ENCODE measurements at places on chromosomes 6 and 20. TPM values are rescaled to one million over a fixed set of nuclear protein-coding genes. Genes with fewer than 3 reads are reported as not detected.

Gene RFX6
- not detected for total RNA-seq

Gene GNMT
- 0.54 TPM for total RNA-seq

Gene ZNF311
- 5.1 TPM for total RNA-seq

Gene HRH3
- 13.7 TPM for total RNA-seq

Gene SLC17A2
- total RNA-seq: not detected

Gene CCM2L
- total RNA-seq: 6.3 TPM

Gene TFAP2D
- not detected for total RNA-seq

Gene PAK5
- 6.8 TPM for total RNA-seq

Gene HDGFL1
- not detected for total RNA-seq

Gene PCSK2
- total RNA-seq: 28.7 TPM

Gene RAB44
- not detected for total RNA-seq

Gene FRK
- 0.37 TPM for total RNA-seq

Gene SULF2
- total RNA-seq: 97.8 TPM

DNA sequence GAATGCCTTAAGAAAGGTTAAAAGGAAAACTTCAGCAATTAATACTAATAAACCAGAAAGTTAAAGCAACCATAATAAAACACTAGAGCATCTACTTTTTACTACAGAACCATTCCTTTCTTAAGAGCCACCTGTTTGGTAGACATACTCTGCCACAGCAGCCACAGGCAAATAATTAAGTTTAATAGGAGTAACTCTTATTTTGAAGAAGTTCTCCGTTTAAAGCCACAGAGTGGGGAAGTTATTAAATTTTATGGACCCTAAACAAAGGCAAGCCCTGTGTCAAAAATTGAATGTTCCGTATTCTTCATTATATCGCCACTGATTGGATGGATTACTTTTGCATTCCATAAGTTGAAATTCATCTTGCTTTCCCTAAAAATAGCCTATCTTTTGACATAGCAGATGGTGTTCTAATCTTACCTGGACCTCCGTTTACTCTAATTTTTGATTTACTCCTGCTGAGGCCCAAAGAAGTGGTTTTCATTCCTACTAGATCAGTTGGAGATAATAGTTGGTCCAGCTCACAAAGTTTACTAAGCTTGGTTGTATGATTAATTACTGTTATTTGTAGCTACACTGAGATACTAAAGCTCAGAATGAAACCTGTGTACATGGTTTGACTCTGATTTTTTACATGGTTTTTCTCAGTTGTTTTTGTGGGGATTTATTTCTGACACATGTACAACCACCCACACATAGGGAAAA is 140.4 kb upstream of the SUPT3H start:
- H3K27me3 ChIP-seq: no peaks in the 10 kb centered on the region
- H3K4me1 ChIP-seq: peaks cover 19% of the 10 kb centered on the region
- DNase-seq: no peak
- H3K36me3 ChIP-seq: no peaks in the 10 kb centered on the region
- H3K27ac ChIP-seq: no peak overlapping the region

- no peaks in the 10 kb centered on the region for H3K27me3 ChIP-seq
- no peak overlapping the region for H3K4me3 ChIP-seq
- DNase-seq: no peak
- no peak overlapping the region for H3K27ac ChIP-seq
These were observed 274.9 kb downstream of the UTRN start for GRCh38 chr6:144559865-144560593.

GRCh38 chr20:49297605-49298530 is 20.0 kb upstream of the ZNFX1 start:
- peaks cover 2% of the 10 kb centered on the region for H3K4me1 ChIP-seq
- peak overlapping the region; percentile 18 for H3K27ac ChIP-seq
- DNase-seq: no peak

DNA sequence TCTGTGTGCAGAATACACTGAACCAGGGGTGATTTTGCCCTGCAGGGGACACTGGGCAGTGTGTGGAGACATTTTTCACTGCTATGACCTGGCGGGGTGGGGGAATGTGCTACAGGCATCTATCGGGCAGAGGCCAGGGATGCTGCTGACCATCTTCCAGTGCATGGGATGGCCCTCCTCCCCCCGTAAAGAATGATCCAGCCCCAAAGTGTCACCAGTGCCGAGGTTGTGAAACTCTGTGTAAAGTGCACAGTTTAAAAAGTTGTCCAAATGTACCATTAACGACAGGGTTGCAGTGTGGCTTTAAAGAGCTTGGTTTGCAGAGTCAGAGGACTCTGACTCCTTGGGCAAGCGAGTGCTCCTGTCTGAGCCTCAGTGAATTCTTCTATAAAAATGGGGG is 72.1 kb downstream of the SULF2 start:
- H3K27me3 ChIP-seq: no peaks in the 10 kb centered on the region
- H3K4me3 ChIP-seq: no peak overlapping the region
- no peak for DNase-seq
- no peak overlapping the region for H3K27ac ChIP-seq

DNA sequence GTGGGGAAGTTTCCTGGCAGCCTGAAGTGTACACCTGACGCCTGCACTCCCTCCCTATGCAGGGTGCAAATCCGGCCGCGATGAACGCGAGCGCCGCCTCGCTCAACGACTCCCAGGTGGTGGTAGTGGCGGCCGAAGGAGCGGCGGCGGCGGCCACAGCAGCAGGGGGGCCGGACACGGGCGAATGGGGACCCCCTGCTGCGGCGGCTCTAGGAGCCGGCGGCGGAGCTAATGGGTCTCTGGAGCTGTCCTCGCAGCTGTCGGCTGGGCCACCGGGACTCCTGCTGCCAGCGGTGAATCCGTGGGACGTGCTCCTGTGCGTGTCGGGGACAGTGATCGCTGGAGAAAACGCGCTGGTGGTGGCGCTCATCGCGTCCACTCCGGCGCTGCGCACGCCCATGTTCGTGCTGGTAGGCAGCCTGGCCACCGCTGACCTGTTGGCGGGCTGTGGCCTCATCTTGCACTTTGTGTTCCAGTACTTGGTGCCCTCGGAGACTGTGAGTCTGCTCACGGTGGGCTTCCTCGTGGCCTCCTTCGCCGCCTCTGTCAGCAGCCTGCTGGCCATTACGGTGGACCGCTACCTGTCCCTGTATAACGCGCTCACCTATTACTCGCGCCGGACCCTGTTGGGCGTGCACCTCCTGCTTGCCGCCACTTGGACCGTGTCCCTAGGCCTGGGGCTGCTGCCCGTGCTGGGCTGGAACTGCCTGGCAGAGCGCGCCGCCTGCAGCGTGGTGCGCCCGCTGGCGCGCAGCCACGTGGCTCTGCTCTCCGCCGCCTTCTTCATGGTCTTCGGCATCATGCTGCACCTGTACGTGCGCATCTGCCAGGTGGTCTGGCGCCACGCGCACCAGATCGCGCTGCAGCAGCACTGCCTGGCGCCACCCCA is 1.2 kb downstream of the GPR6 start:
- no peaks in the 10 kb centered on the region for H3K36me3 ChIP-seq
- DNase-seq: peak; percentile 43
- peaks cover 6% of the 10 kb centered on the region for H3K27me3 ChIP-seq
- H3K4me3 ChIP-seq: peak overlapping the region; percentile 96
- H3K4me1 ChIP-seq: no peaks in the 10 kb centered on the region
- H3K27ac ChIP-seq: no peak overlapping the region

DNA sequence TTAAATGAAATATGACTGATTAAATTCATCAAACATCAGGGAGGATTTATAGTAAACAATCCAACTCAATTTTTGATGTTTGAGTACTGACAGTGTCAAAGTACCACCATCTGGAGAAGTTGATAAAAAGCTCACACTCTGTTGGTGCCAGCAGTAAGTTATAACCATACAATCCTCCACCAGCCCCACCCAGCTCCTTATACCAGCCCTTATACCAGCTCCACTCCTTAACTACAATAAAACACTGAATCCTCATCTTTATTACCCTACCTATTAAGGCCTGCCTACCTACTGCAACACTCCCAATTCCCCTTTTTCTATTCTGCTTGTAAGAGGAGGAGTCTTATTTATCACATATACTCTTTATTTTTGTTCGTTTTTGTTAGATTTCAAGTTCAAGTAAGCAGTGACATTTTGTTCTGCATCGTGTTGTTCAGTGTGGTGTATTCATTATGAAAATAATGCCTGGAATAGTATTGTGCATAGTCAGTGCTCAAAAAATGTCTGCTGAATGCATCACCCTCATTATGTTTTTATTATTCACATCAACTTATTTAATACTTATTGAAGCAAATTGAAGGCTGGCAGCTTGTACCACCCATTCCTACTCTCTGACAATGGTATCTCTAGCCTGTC is 954.7 kb upstream of the ADGRB3 start:
- no peak overlapping the region for H3K27ac ChIP-seq
- H3K4me1 ChIP-seq: no peaks in the 10 kb centered on the region
- no peak for DNase-seq
- no peak overlapping the region for H3K4me3 ChIP-seq

DNA sequence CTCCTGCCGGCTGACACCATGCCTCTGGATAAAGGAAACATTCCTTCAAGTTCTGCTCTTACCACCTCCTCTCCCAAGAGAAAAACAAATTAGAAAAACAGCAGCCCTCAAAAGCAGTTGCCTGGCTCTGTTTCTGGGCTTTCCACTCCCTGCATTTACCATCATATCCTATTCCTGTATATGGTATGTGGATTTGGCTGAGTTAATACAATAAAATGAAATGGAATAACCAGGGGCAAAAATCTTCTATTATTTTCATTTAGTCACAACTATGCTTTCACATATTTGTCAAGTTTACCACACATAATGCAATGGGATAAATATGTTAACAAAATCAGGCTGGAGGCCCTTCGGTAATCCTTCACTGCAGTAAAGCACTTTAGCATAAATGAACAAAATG is 34.3 kb downstream of the COL12A1 start:
- no peak for DNase-seq
- no peak overlapping the region for H3K27ac ChIP-seq
- no peaks in the 10 kb centered on the region for H3K36me3 ChIP-seq
- H3K27me3 ChIP-seq: no peaks in the 10 kb centered on the region
- H3K4me1 ChIP-seq: peaks cover 3% of the 10 kb centered on the region

DNA sequence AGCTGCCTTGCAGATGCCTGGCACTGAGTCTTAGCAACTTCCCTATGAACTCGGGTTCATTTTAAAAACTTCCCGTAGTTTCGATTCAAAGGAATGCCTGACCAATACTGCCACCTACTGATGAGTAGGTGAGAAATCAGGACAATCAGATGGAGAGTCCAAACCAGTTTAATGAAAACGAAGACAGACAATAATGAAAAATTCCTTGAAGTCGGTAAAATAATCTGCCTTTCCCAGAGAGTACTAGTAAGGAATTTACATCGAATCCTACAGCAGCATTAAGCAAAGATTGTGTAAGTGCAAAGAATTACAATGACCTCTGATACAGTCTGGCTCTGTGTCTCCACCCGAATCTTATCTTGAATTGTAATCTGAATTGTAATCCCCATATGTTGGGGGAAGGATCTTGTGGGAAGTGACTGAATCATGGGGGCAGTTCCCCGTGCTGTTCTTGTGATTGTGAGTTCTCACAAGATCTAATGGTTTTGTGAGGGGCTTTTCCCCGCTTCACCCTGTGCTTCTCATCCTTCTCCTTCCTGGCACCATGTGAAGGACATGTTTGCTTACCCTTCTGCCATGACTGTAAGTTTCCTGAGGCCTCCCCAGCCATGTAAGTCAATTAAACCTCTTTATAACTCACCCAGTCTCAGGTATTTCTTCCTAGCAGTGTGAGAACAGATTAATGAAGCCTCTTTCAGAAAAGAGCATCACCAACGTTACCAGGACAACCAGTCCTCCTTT is 134.4 kb downstream of the ARHGAP18 start:
- H3K36me3 ChIP-seq: no peaks in the 10 kb centered on the region
- H3K27ac ChIP-seq: no peak overlapping the region
- H3K27me3 ChIP-seq: no peaks in the 10 kb centered on the region
- no peaks in the 10 kb centered on the region for H3K4me1 ChIP-seq
- no peak overlapping the region for H3K4me3 ChIP-seq
- DNase-seq: no peak

- H3K27me3 ChIP-seq: peaks cover 4% of the 10 kb centered on the region
- no peak for DNase-seq
- peaks cover 13% of the 10 kb centered on the region for H3K4me1 ChIP-seq
- H3K36me3 ChIP-seq: peaks cover 15% of the 10 kb centered on the region
- no peak overlapping the region for H3K27ac ChIP-seq
These were observed 42.8 kb downstream of the SERAC1 start for GRCh38 chr6:158125271-158125670.

GRCh38 chr20:37948956-37949355 is 46.0 kb downstream of the VSTM2L start:
- no peak overlapping the region for H3K4me3 ChIP-seq
- no peak overlapping the region for H3K27ac ChIP-seq
- no peak for DNase-seq
- H3K36me3 ChIP-seq: peaks cover 14% of the 10 kb centered on the region
- no peaks in the 10 kb centered on the region for H3K4me1 ChIP-seq

DNA sequence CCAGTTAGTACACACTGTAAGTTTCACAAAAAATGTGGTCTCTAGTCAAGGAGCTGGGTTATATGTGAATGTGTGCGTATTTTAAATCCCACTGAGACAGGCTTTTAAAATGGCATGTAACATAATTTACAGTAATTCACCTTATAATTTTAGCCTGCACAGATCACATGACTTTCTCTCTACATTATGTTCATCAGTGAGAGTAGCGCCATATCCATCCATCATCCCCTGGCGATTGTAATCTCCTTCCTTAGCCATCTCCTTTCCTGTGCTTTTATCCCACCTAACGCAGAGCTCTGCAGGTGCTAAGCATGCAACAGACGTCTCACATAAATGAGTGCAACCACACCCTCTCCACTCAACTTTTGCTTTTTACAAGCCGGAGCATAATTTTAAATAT is 210.8 kb downstream of the TBC1D7 start:
- H3K36me3 ChIP-seq: no peaks in the 10 kb centered on the region
- H3K4me3 ChIP-seq: no peak overlapping the region
- H3K27ac ChIP-seq: no peak overlapping the region
- no peak for DNase-seq

- no peak overlapping the region for H3K27ac ChIP-seq
- no peaks in the 10 kb centered on the region for H3K27me3 ChIP-seq
- no peak for DNase-seq
- peaks cover 3% of the 10 kb centered on the region for H3K4me1 ChIP-seq
These were observed 53.4 kb downstream of the BMP5 start for GRCh38 chr6:55822005-55822404.

GRCh38 chr20:10369723-10370090 is 64.3 kb downstream of the MKKS start:
- peaks cover 2% of the 10 kb centered on the region for H3K4me1 ChIP-seq
- no peak overlapping the region for H3K27ac ChIP-seq
- peaks cover 5% of the 10 kb centered on the region for H3K36me3 ChIP-seq
- H3K27me3 ChIP-seq: peaks cover 2% of the 10 kb centered on the region
- no peak overlapping the region for H3K4me3 ChIP-seq

GRCh38 chr20:8990770-8991169 is 78.1 kb upstream of the PLCB4 start:
- no peaks in the 10 kb centered on the region for H3K36me3 ChIP-seq
- DNase-seq: no peak
- no peak overlapping the region for H3K4me3 ChIP-seq
- no peaks in the 10 kb centered on the region for H3K27me3 ChIP-seq

- no peaks in the 10 kb centered on the region for H3K36me3 ChIP-seq
- no peak overlapping the region for H3K27ac ChIP-seq
- no peak overlapping the region for H3K4me3 ChIP-seq
- DNase-seq: no peak
- H3K27me3 ChIP-seq: no peaks in the 10 kb centered on the region
These were observed 111.1 kb downstream of the BTBD3 start for GRCh38 chr20:12028771-12029170.
